ENCODE measurements at places on chromosomes 5 and 9.

- no peak for DNase-seq
Measured at GRCh38 chr9:16155878-16156277, 603.0 kb downstream of the CCDC171 start.

GRCh38 chr5:83877911-83878706 lies 157.5 kb upstream of the HAPLN1 start:
- no peak for DNase-seq

DNA sequence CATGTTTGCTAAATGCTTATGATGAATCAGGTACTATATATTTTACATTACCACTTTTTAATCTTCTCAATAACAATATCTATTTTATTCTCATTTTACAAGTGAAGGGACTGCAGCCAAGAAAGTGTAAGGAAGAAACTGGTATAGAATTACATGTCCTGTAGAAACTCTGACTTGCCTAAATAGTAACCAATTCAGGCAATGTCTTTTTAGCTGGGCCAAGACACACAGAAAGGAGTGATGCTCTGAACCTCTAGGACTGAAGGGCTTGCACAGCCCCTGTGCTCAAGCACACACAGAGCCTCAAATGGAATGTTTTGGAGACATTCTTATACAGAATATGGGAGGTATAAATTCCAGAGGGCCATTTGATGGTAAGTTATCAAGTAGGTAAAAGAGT lies 286.4 kb upstream of the TNC start:
- no peak for DNase-seq

DNA sequence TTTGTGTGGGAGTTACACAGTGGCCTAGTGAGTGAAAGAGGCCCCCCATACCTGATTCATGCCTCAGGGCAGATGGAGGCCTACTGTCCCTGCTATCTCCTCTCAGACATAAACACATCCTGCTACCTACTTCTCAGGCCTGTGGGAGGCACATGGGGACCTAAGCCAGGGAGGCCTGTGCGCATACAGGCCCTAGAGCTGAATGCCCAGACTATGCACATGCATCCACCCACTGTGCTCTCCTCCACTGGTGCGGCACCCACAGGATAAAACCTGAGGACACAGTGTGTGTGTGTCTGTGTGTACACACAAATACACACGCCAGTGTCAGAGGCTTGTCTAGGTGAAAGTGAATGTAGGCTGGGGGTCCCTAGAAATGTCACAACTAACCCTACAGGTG lies 1.4 kb downstream of the PAX5 start:
- no peak for DNase-seq

- no peak for DNase-seq
Measured at GRCh38 chr9:108756746-108757490, 98.9 kb downstream of the ACTL7B start.

- no peak for DNase-seq
Measured at GRCh38 chr5:69217151-69217511, 17.6 kb upstream of the CDK7 start.

GRCh38 chr5:132546108-132546507 lies 2.8 kb upstream of the IL5 start:
- DNase-seq: no peak

GRCh38 chr5:11650936-11651335 lies 253.3 kb downstream of the CTNND2 start:
- no peak for DNase-seq

- DNase-seq: no peak
Measured at GRCh38 chr9:121013911-121014310, 36.2 kb downstream of the C5 start.

DNA sequence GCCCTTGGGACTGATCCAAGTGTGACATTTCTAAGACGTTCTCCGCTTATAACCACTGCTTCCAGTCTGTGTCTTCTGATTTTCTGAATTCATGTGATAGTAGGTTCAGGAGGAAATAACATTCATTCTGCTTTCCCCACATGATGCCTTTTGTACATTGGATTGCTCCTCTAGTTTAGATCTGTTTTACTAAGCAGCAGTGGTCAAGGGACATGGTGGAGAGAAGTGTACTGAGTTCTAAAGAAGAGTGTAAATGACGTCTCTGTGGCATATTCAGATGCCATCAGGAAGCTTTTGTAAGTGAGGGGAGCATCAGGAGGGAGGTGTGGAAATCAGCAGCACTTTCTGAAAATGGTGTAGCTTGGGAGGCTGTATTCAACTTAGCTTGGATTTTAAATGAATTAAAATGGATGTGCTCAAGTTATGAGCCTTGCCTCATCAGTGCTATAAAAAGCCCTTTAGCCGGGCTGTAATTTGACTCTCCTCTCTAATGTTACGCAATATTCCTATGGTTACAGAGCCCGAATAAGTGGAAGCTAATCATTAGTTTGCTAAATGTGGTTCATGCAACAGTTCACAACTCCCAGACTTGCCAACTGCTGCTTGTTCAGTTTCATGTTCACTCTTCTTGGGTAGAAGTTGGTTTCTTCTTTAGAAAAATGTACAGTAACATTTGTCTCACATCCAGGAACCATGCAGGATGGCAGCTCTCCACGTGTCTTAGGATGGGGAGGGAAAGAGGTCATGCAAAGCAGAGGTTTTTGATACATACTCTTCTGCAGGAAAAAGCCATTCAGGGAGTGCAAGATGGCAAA lies 281.3 kb downstream of the ARHGAP26 start:
- DNase-seq: no peak

DNA sequence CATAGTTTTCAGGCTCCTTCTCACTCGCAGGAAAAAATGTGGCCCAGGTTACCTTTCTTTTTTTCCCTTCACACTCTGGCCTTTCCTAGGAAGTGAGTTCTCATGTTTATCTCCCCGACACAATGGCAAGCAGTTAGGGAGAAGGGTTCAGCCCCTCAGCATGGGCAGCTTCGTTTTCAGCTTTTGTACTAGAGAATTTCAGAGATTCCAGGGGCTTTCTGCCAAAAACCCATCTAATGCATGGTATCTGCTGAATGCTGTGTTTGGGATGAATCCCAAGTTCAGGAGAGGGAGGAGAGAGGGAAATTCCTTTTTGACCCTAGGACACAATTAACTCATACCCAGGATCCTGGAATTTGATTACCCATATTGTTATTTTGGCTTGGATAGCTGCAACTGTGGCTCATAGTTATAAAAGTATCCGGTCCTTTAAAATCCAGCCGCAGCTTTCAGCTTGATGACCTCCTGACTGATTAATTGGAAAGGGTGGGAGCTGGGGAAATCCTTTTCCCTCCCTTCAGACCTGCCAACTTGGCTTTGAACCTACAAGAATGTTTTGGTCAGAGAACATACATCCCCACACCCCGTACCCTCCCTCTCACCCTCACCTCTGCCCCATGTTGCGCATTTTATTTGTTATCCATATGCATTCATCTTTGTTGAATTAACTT lies 78.4 kb downstream of the TMEM252 start:
- DNase-seq: no peak
